B cell (primary cell): ENCODE measurements at places on chromosomes 5 and 9.

GRCh38 chr5:172572440-172572839 lies 68.6 kb upstream of the NEURL1B start:
- no peak for DNase-seq

GRCh38 chr9:35079426-35080341 lies at the start of gene FANCG:
TSS of gene FANCG (minus strand) at chr9:35079942. CDS start at chr9:35079524, 418 bp downstream.
- peak; percentile 88 for DNase-seq

DNA sequence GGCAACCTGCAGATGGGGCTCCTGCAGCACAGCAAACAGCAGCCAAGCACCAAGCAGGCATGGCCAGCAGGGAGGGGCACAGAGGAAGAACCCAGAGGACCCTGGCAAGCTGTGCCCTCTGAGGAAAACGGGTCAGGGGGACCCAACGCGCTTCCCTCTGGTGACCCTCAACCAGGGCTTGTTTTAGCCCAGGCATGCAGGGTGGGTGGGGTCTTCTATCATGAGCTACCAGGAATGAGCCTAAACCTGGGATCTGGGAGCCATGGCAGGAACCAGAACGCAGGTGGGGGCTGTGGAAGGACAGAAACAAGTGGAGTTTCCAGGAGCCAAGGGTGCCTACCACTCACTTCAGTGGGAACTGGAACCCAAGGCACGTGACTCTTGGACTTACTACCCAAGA lies 20.9 kb downstream of the IPPK start:
- DNase-seq = no peak

GRCh38 chr5:168302785-168303184 lies 11.3 kb downstream of the WWC1 start:
- DNase-seq = no peak

- no peak for DNase-seq
Observed at GRCh38 chr5:125196481-125197111, 450.2 kb upstream of the ZNF608 start.

- no peak for DNase-seq
Observed at GRCh38 chr9:81537964-81538363, 151.4 kb downstream of the TLE1 start.

DNA sequence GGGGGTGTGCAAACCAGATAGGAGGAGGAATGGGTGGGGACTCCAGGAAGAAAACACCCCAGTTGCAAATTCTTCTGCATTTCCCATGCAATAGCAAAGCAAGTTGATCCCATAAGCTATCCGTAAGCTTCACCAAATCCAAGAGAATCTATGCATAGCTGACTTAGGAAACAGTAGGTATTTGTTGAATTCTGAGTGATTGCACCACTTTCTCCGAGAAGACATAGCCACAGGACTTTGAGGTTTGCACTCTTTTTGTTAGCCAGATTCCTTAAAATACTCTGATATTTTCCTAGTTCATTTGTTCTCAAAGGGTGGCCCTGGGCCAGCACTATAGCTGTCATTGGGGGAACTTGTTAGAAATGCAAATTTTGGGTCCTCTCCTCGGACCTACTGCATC lies 271.9 kb downstream of the SLIT3 start:
- DNase-seq = no peak

DNA sequence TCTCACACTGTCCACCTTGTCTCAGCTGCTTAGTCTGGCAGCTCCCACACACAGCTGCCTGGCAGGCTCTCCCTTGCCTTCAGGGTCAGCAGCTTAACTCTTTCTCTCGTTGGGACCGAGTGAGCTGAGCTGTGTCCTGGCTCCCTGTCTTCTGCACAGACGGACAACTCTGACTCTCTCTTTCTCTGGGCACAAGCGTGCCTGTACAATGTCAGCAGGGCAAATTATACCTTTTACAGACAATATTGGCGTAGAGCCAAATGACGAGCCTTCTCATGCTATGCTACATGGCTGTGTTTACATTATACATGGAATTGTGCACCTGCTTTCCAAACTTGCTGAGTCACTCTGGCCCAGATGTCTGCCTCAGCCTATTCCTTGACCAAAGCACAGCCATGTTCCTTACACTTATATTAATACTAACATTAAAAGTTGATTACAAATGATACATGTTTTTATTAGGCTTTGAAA lies 188.6 kb downstream of the CYLC2 start:
- DNase-seq = no peak

DNA sequence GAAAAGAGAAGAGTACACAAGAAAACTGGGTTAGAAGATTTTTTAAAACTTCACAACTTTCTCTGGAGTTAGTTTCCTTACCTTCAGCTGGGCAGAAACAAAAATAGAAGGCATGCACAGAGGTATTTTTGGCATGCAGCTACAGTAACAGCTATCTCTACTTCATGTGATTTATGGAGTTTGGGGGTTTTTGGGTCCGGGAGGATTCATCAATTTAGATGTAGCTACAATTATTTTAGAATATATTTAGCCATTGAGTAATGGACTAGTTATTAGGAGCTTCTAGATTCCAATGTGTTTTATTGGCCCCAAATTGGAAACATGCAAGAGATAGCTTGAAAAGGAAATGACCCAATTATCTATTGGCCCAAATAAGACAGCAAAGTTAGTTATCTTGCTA lies 91.6 kb upstream of the TNFAIP8 start:
- DNase-seq = no peak
